Psoas muscle (tissue), 8 donors: ENCODE measurements at places on chromosomes 3 and 15. TPM values are rescaled to one million over a fixed set of nuclear protein-coding genes. Genes with fewer than 3 reads are reported as not detected.
A peak's percentile ranks its signal among the peaks of the same experiment; 100 is the strongest.

GRCh38 chr15:81274931-81275707 lies 48.8 kb downstream of the STARD5 start:
- DNase-seq: peak; percentile 68
- no peaks in the 10 kb centered on the region for H3K4me1 ChIP-seq
- no peaks in the 10 kb centered on the region for H3K36me3 ChIP-seq
- no peaks in the 10 kb centered on the region for H3K27me3 ChIP-seq
- H3K27ac ChIP-seq: no peak overlapping the region

DNA sequence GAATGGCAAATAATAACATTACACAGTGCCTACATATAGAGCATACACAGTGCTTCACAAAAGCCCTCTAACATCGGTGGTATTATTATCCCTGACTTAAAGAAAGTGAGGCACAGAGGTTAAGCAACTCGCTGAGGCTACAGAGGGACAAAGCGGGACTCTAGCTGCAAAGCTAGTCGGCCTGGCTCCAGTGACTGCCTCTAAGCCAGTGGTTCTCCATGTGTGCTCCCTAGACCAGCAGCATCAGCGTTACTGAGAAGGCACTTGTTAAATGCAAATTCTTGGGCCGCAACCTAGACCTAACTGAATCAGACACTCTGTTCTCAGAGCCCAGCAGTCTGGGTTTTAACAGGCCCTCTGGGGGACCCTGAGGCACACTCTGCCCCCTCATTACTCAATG lies 33.1 kb upstream of the LIPC start:
- no peak overlapping the region for H3K27ac ChIP-seq
- DNase-seq: no peak
- H3K36me3 ChIP-seq: no peaks in the 10 kb centered on the region
- H3K4me1 ChIP-seq: no peaks in the 10 kb centered on the region
- H3K4me3 ChIP-seq: no peak overlapping the region
- peaks cover 1% of the 10 kb centered on the region for H3K27me3 ChIP-seq

Gene CPNE9
- total RNA-seq: not detected

Gene CLDN1
- total RNA-seq: 0.39 TPM

DNA sequence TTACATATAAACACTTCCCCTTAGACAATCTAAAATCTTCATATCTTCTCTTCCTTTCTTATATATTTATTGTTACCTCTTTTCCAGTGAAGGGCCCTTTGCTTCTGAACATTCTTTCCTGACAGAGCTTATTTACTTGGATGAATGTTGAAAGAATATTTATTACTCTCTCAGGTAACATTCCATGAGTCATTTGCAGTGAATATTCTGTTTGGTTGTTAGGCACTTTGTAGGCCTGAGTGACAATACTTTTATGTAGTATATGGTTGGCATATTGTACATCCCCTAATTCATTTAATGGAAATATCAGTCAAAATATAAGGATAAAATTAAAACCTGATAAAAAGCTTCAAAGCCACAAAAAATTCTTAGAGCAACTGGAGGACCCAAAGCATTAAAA lies 260.9 kb upstream of the KCNMB2 start:
- no peaks in the 10 kb centered on the region for H3K4me1 ChIP-seq
- H3K27ac ChIP-seq: no peak overlapping the region
- H3K4me3 ChIP-seq: no peak overlapping the region

DNA sequence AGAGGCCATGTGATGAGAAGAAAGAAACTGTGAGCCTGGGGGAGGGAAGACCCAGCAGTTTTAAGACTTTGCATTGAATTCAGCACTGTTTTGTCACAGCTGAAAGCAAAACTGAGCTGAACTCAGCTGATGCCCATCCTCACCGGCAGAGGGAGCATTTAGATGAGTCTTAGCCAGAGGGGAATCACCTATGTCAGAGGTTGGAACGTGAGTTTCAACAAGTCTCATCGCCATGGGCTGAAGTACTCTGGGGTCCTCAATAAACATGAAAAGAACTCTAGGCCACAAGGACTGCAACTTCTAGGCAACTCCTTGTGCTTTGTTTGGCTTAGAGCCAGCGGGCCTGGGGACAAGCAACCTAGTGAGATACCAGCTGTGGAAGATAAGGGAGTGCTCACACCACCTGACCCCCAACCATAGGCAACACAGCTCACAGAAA lies 324.5 kb downstream of the TBL1XR1 start:
- no peaks in the 10 kb centered on the region for H3K4me1 ChIP-seq
- no peaks in the 10 kb centered on the region for H3K27me3 ChIP-seq
- H3K36me3 ChIP-seq: no peaks in the 10 kb centered on the region
- no peak overlapping the region for H3K27ac ChIP-seq
- H3K4me3 ChIP-seq: no peak overlapping the region

Gene PODXL2
- 1.4 TPM for total RNA-seq

GRCh38 chr3:10930666-10931040 lies 61.9 kb upstream of the SLC6A1 start:
- no peak for DNase-seq
- no peaks in the 10 kb centered on the region for H3K4me1 ChIP-seq
- H3K27ac ChIP-seq: no peak overlapping the region
- no peaks in the 10 kb centered on the region for H3K27me3 ChIP-seq
- no peaks in the 10 kb centered on the region for H3K36me3 ChIP-seq

Gene BUB1B
- 0.71 TPM for total RNA-seq

DNA sequence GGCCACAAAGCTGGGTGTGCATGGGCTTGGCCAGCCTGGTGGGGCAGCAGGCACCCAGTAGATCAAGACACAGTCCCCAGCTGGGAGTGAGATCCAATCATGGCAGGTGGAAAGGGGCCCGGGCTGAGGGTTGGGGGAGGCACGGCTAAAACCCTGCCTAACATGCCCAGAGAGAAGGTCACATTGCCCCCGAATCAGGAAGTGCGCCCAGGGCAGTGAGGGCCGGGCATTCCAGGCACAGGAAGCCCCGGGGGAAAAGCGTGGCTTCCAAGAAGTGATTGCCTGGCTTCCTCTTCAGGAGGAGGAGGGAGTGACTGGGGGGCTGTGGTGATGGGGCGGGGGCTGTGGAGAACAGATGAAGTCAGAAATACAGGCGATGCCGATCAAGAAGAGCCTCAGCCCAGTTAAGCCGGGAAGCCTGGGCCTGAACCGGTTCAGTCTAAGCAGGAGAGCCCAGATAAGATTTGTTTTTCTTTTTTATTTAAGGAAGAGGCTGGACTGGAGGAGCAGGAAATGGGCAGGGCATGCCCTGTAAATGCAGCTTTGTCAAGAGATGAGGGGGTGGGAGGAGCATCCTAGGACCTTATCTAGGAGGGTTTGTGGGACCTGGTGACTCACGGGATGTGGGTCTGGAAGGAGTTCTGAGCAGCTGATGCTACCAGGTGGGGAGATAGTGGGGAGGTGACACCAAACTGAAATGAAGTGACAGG lies 83.9 kb downstream of the CHSY1 start:
- DNase-seq: peak; percentile 83
- H3K27ac ChIP-seq: peak overlapping the region; percentile 71
- H3K27me3 ChIP-seq: no peaks in the 10 kb centered on the region
- peak overlapping the region; percentile 25 for H3K4me3 ChIP-seq

Gene MME
- total RNA-seq: 44.1 TPM

DNA sequence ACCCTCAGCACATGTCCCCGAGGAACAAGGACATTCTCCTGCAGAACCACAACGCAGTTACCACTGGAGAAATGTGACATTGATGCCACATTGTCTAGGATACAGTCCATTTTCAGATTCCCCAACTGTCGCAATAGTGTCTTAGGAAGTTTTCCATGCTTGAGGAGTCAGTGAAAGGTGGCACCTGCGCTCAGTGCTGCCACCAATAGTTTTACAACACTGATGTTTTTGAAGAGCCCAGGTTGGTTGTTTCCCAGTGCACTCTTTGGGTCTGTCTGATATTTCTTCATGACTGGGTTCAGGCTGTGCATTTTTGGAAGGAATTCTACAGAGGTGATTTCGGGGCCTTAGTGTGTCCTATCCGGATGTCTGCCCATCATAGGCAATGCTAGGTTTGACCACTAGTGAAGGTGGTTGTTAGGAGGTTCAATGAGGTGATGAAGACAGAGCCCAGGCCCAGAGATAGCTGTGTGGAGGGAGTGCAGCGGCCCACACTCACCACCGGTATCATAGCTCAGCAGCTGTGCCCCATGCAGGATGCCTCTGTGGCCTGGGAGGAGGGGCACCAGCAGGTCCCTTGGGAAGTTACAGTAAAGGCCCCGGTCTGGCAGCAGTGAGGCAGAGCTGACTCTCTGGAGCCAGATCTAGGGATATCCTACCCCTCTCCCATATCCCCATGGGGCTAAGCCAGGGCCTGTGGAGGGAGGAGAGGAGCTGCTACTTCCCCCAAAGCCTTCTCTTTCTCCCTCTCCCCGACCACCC lies 96.6 kb downstream of the DNAJB8 start:
- peak overlapping the region; percentile 58 for H3K27ac ChIP-seq
- no peaks in the 10 kb centered on the region for H3K27me3 ChIP-seq
- H3K4me1 ChIP-seq: peaks cover 61% of the 10 kb centered on the region
- no peak for DNase-seq
- H3K4me3 ChIP-seq: no peak overlapping the region
- no peaks in the 10 kb centered on the region for H3K36me3 ChIP-seq

DNA sequence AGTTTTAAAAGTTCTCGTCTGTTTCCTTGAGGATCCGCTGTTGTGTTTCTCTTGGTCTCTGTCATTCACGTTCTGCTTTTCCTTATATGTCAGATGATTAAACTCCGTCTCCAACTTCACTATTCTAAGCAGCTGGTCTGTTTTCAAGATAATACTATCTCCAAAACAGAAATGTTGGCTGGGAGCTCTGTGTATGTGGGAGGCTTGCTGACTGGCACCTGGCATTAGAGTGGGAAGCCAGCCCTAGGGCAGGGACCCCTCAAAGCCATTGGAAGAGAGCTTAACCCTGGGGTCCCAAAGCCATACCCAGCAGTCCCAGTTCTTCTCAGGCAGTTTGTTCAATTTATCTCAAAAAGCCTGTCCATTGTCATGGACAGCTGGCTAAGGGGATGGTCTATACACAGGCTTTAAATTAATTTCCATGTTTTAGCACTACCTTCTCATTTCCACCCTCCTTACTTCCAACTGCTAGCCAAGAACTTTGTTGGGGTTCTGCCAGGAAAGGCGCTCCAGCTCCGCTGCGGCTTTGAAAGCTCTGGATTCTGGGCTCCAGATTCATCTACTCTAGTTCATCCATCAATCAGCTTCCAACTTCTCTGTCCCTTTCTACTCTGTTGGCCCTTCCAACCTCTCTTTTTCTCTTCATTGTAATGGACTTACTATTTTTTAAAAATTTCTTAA lies 9.2 kb downstream of the BTBD1 start:
- H3K4me3 ChIP-seq: peak overlapping the region; percentile 16
- peak overlapping the region; percentile 72 for H3K27ac ChIP-seq
- H3K36me3 ChIP-seq: no peaks in the 10 kb centered on the region
- peak; percentile 57 for DNase-seq
- H3K4me1 ChIP-seq: peaks cover 73% of the 10 kb centered on the region

- no peaks in the 10 kb centered on the region for H3K27me3 ChIP-seq
- no peaks in the 10 kb centered on the region for H3K4me1 ChIP-seq
- no peak overlapping the region for H3K27ac ChIP-seq
- no peak overlapping the region for H3K4me3 ChIP-seq
These were observed 39.6 kb upstream of the GPR149 start for GRCh38 chr3:154469585-154469984.

Gene MASP1
- total RNA-seq: 1.8 TPM

GRCh38 chr15:62390791-62391640 lies 225.9 kb upstream of the C2CD4B start:
- peaks cover 23% of the 10 kb centered on the region for H3K4me1 ChIP-seq
- H3K36me3 ChIP-seq: no peaks in the 10 kb centered on the region
- peak; percentile 79 for DNase-seq
- no peaks in the 10 kb centered on the region for H3K27me3 ChIP-seq
- H3K4me3 ChIP-seq: peak overlapping the region; percentile 85
- peak overlapping the region; percentile 94 for H3K27ac ChIP-seq

Gene SENP7
- total RNA-seq: 8.1 TPM

DNA sequence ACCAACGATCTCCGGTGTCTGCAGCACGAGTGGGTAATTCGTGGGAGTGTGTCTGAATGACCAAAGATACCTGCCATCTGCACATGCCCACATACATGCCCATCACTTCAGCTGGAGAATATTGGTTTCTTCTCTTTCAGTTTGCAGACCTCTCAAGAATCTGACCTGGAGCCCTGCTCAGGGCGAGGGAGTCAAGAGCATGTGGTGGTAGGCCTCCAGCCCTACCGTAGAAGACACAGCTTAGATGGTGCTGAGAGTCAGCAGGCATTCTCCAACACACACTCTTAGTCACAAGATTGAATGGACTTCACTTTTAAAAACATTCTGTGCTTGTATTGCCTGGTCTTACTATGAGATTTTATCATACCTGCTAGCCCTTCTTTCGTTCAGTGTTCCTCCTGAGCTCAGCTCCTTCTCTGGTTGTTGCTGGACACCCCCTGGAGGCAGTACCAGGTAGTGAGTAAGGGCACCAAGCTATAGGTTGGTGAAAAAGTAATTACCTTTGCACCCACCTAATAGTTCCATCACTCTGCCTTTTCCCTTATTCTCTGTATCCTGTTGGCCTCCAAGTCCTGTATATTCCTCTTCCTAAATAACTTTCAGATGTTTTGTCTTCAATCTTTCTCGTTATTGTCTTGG lies 252.0 kb downstream of the CACNA2D3 start:
- no peak overlapping the region for H3K4me3 ChIP-seq
- DNase-seq: no peak
- H3K36me3 ChIP-seq: no peaks in the 10 kb centered on the region
- no peaks in the 10 kb centered on the region for H3K27me3 ChIP-seq
- H3K27ac ChIP-seq: no peak overlapping the region

DNA sequence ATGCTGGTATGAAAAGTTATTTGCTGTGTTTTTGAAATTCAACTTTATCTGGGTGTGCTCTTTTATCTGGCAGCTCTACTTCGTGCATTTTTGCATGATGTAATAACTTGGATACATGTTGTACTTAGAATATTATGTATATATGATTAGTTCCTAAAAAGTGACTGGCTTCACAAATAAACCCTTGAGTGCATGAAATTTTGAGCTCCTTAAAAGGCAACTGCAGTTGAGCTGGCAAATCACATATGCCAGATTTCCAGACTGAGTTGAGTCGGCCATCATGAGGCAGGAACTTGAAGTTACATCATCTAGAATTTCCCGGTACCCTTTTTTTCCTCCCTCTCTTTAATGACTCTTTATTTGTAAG lies 162.5 kb downstream of the FNDC3B start:
- no peaks in the 10 kb centered on the region for H3K36me3 ChIP-seq
- H3K4me3 ChIP-seq: no peak overlapping the region
- no peaks in the 10 kb centered on the region for H3K27me3 ChIP-seq
- no peak for DNase-seq
